ENCODE measurements at places on chromosomes 5 and 9. TPM values are rescaled to one million over a fixed set of nuclear protein-coding genes. Genes with fewer than 3 reads are reported as not detected.

GRCh38 chr5:21644032-21644431, 1209.1 kb downstream of the CDH12 start:
- no peak for DNase-seq

GRCh38 chr5:58774937-58775336, 192.1 kb downstream of the RAB3C start:
- no peak for DNase-seq

GRCh38 chr5:168047669-168048111, 243.8 kb upstream of the WWC1 start:
- DNase-seq = peak; percentile 54

The ERP44 gene
- 24.0 TPM for polyA plus RNA-seq

- DNase-seq = peak; percentile 43
Observed at GRCh38 chr5:179558932-179559283, 8.6 kb downstream of the RUFY1 start.

The SMIM27 gene
- polyA plus RNA-seq = 2.7 TPM

The BARHL1 gene
- not detected for polyA plus RNA-seq

- no peak for DNase-seq
Observed at GRCh38 chr5:41851116-41851515, 19.1 kb downstream of the OXCT1 start.

DNA sequence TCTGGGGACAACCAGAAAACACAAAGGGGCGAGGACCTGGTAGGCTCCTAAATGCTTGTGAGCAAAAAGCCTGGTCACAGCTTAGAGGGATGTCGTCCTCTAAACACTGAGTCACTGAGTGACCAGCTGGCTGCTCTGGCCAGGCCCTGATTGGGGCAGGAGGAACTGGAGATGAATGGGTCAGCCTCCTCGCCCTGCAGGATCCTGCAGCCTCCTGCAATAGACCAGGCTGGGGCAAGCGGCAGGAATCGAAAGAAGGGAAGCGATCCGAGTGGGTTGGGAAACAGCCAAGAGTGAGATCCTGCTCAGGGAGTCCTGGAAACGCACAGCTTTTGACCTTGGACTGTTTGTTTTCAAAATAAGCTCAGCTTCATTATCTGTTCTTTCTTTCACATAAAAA, 34.1 kb upstream of the MSX2 start:
- DNase-seq = peak; percentile 29
